Uterus (tissue), 4 donors: ENCODE measurements at places on chromosomes 3 and 15.

DNA sequence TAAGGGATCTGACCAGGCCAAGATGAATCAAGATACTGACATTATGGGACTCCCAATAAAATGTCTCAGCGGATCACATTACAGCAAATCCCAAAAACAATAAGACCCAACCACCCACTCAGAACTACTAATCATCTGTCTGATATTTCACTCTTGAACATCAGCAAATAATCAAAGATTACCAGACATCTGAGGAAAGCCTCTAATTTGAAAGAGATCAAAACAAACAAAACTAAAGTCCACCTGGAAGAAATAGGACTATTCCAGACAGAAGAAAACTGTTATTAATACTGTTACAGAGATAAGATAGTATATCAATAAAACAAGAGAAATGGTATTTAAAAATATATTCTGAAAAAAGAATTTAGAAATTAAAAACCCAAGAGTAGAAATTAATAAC is 29.0 kb downstream of the TP53BP1 start:
- DNase-seq: no peak

DNA sequence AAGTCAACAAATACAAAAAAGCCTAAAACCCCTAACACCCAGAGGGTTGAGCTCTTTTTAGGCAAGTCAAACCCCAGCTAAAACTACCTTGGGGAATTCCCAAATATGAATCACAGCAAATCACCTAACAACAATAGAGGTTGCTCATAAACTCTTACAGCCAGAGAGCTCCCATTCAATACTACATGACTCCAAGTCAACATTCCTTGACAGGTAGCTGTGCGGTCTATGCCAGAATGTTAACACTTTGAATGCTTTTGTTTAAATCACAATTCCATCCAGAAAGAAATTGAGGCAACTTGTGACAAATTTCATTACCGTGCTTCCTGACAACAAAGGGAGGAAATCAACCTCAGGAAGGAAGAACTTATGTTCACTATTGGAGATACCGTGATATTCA is 7.5 kb upstream of the UACA start:
- no peak for DNase-seq

- DNase-seq: no peak
Measured at GRCh38 chr3:134544316-134544715, 58.5 kb downstream of the CEP63 start.

DNA sequence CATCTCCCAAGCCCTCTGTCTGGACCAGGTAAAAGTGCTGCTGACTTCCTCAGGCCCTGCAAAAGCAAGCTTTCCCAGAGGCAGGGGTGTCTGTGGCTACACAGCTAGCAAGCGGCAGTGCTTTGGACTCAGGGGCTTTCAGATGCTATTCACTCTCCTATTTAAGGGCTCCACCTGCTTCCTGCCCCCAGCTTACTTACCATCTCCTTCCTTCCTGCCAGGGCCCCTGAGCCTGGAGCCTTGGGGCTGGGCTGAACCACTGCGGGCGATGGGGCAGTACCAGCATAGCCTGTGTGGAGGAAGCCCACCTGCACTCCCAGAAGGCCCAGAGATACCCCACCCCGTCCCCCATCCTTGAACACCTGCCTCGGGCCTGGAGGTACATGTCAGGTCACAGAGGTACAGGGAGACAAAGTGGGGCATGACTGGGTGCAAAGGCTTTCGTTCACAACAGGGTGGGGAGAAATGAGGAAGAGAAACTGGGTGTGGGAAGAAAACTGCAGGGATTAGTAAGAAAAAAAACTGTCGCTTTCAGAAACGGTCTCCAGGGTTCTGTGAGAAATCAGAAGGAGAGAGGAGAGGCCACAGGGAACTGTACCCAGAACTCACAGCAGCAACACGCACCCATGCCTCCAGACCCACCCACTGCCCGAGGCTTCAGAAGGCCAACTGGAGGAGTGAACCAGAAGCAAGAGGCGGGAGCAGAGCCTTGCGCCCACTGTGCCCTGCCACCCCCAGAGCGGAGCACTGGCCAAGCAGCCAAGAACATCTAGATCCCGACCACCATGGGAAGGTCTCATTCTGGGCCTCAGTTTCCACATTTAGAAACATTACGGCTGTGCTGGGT is 49.5 kb downstream of the CCDC12 start:
- DNase-seq: peak; percentile 6

- peak; percentile 19 for DNase-seq
Measured at GRCh38 chr3:181176601-181177000, 187.1 kb upstream of the DNAJC19 start.

GRCh38 chr3:38150780-38151528 is 12.5 kb downstream of the MYD88 start:
- DNase-seq: no peak

DNA sequence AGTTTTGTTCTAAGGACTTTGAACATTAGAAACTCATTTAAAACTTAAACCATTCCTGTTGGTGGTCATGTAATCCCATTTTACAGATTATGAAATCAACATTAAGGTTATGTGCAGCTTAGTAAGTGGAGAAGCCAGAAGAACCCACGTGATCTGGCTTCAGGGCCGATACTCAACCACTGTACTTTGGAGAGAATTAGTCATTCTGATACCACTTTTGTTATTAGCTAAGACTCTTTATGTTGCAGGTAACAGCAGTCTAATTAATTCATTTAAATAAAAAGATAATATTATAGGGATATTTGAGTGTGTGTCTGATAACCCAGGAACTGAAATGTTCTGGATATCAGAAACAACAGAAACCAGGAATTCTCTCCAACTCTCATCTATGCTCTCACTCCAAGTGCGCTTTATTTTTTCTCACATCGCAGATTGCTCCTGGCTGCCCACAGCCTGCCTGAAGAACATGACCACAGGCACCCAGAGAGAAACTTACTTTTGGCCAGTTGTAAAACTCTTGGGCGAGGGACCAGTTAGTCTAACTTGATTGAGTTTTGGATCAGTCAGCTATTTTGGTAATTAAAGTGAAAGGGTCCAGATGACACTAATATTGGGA is 25.2 kb downstream of the UBE2E1 start:
- no peak for DNase-seq

DNA sequence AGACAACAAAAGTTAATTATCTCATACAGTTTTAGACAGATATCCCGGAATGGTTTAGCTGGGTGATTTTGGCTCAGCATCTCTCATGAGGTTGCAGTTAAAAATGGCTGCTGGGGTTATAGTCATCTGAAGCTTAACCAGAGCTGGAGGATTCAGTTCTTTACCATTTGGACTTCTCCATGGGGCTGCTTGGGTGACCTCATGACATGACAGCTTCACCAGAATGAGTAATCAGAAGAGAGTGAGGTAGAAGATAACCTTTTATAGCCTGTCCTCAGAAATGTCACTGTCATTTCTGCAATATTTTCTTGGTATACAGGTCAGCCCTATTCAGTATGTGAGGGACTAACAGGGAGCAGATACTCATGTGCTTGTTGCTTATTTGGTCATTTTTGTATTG is 30.9 kb downstream of the TFG start:
- DNase-seq: no peak

GRCh38 chr3:3102751-3103150 is 7.4 kb downstream of the IL5RA start:
- DNase-seq: no peak

DNA sequence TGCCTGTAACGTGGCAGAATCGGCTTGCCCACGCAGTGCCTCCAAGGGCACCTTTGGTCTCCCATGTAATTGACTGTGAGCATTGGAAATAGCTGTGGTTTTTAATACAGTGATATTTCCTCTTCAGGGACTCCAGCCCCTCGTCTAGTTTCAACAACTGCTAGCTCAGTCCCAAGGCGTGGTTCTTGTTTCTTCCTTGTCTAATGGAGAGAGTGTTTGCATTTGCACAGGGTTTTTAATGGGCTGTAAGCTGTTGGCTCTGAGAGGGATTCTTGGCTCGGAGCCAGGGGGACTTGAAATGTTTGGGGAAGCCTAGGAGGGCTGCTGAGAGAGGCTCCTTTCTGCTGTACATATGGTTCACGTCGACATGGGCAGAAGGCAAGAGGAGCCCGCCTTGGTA is 86.2 kb downstream of the THSD4 start:
- no peak for DNase-seq

- DNase-seq: no peak
Measured at GRCh38 chr3:183797996-183798395, 27.4 kb downstream of the MAP6D1 start.

- DNase-seq: no peak
Measured at GRCh38 chr3:77746892-77747291, 707.0 kb downstream of the ROBO2 start.

GRCh38 chr15:87661454-87662355 is 594.8 kb downstream of the NTRK3 start:
- no peak for DNase-seq

DNA sequence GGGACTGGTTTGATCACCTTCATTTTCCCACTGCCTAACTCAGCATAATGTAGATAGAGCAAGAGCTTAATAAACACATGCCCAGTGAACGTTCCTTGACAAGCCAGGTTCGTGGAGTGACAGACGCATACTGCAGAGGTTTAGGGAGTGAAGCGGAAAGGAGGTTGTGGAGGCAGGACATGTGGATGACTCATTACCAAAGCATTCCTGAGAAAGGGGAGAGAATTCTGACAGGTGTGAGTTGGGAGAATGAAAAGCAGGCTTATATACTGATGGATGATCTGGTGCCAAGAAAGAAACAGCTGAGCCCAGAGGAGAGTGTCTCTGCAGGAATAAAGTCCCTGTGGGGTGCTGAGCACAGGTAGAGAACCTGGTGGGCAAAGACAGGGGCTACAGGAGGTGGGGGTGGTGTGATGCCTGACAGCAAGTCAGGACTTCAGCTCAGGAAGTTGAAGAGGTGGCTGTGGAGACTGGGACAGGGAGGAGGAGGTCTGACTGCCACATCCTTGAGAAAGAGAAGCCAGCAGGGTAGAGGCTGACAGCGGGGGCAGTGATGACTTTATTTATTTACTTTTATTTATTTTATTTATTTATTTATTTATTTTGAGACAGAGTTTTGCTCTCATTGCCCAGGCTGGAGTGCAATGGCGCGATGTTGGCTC is 2.4 kb upstream of the RPL29 start:
- no peak for DNase-seq

DNA sequence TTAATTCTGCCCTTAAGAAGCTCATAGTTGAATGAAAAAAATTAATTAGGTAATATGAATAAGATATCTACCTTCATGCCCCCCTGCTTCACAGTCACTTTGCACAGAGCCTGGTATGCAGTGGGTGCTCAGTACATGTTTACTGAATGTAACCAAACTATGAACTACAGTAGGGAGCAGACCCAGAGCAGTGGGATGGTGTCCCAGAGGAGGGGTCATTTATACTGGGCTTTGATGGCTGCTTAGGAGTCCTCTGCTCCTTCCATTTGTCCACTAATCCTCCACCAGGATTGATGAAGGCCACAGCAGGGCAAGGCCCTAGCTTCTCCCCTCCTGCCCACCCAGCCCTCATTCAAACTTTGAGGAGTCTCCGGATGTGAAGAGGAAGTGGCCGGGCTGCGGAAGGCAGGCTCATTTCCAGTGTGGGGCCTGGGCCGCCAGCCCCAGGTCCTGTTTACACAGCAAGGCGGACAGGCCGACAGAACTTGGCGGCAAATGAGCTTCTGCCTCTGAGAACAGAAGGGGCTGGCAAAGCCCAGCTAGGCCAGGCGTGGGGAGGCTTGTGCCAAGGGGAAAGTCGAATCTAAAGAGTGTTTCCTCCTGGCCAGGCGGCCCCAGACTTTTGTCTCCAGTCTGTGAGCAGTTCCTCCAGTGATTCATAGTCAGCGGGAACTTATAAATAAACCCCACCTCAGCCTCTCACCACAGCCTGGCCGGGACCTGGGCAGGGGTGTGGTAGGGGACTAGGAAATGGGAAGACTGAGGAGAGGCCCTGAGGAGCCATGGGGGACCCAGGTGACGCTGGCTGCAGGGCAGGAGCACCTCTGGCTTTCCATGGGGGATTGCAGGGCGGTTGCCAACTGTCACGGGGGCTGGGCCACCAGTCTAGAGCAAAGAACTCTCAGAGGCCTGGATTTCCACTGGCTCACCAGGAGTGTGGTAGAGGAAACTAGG is 51.6 kb upstream of the LCTL start:
- DNase-seq: peak; percentile 44

DNA sequence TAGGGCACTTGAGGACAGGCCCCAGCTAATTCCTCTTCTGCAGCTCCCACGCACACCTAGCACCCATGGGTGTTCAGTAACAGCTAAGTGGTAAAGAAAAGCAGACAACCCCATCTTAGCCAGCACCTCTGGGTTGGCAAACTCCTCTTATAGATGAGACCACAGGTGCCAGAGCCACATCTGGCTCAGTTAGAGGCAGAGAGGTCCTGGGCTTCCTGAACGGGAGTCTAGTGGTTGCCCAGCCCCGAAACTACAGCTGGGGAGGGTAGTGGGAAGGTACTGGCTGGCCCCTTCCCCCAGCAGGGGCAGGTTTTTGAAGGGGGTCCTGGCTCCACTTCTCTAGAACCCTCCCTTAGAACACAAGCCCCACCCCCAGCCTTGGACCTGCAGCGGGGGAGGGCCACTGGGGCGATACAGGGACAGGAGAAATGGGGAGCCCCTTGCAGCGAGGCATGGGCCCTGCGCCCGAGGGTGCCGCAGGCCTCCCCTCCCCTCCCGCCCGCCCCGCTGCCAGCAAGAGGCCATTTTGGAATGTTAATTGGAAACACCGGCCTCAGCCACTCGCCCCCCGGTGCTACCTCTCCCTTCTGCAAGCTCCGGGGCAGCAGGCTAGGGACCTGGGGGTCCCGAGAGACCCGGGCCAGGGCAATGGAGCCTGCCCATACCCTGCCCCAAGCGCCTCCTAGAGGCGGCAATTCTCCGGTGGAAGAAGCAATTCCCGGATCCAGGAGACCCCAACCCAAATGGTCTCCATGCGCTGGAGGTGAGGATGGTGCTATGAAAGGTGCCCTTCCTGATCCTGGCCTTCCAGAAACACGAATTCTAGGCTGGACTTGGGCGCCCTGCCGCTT is 1.5 kb downstream of the DUSP7 start:
- DNase-seq: no peak

DNA sequence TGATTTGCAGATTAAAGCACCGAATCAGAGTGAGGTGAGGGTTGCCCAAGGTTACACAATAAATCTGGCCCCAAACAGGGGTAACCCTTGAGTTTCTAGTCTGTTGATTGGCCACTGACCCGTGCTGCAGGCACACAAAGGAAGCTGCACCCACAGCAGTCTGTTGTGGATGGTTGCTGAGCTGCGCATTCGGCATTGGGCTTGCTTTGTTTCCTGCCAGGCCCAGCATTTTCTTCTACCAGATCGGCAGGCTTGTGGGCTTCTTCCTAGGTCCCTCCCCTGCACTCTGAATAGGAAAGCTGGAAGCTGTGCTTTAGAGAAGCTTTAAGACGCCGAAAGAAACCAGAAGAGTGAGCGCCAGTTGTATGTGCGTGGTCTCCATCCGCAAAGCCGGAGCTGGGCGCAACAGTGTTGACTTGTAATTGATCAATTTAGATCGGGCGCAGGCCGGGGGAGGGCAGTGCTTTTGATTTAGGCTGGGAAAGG is 12.1 kb downstream of the B3GNT5 start:
- DNase-seq: peak; percentile 28

GRCh38 chr3:125386811-125387210 is 11.7 kb upstream of the ZNF148 start:
- DNase-seq: no peak

GRCh38 chr3:170802164-170803151 is 67.5 kb downstream of the RPL22L1 start:
- DNase-seq: peak; percentile 38
